ENCODE measurements at places on chromosomes 16 and 17.

GRCh38 chr17:73698966-73699365 is 54.7 kb upstream of the SDK2 start:
- DNase-seq, result no peak

DNA sequence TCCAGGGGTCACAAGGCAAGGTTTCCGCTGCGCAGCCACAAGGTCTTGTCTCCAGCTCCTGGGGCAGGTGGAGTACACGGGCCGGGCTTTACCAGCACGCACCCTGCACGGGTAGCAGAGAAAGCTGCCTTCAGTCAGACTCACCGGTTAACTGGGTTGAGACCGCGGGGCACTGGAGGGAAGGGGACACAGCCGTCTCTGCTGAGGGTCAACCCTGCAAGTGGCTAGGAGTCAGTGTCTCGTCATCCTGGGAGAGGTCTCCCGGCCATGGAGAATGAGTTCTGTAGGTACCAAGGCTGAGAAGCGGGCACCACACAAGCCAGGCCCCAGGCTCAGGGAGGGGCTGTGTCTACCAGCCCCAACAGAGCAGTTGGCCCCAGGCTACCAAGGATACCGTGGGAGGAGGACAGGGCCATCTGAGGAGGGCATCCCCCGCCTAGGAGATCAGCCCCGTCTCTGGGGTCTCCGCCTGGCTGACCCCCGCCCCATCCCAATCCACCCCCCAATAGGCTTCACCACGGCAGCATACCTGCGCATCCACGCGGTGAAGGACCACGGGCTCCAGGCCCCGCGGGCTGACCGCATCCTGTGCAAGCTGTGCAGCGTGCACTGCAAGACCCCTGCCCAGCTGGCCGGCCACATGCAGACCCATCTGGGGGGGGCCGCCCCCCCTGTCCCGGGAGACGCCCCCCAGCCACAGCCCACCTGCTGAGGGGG is 2.8 kb upstream of the PRRT2 start:
- DNase-seq, result no peak

GRCh38 chr17:64661976-64662773 is at the start of gene SMURF2:
TSS of gene SMURF2 (minus strand) at chr17:64662307. CDS start at chr17:64661880, 427 bp downstream.
- DNase-seq, result peak; percentile 88

DNA sequence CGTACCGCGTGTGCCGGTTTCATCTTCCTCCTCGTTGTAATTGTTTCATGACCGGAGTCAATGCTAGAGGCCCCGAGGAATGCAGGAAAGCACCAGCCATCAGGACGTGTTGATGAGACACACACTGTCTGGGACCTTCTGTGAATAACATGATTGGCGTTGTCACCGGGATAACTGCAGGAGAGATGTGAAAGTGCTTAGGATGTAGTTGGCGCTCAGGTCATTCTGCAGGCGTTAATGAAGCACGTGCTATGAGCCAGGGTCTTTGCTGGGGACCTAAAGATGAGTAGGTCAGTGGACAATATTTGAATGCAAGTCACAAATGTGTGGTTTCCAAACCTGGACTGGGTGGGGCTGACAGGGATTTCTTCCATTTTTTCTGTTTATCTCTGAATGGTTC is 181.6 kb upstream of the HSBP1 start:
- no peak for DNase-seq

DNA sequence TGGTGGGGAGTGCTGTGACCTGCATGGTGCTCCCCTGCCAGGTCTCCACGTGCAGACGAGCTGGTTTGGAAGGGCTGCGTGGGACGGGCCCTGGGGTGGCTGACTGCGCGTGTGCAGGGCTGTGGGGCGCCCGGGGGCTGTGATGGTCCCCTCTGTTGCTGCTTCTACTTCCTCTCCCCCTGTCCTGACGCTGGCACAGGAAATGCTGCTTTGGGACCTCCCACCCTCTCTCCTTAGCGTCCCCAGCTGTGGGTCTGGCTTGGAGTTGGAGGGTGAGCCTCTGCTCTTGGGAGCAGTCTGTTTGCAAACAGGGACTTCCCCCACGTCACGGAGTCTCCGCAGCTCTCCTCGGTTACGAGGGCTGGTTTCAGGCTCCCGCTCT is 35.2 kb downstream of the TSC2 start:
- DNase-seq, result no peak
